Calu3 (cell line): ENCODE measurements at places on chromosomes 4 and X. TPM values are rescaled to one million over a fixed set of nuclear protein-coding genes. Genes with fewer than 3 reads are reported as not detected.

HTN1 gene
- total RNA-seq = not detected in 2 replicates

SYP gene
- 1.9 and 2.7 TPM in 2 replicates for total RNA-seq

TMEM187 gene
- total RNA-seq = 9.4 and 9.9 TPM in 2 replicates

DNA sequence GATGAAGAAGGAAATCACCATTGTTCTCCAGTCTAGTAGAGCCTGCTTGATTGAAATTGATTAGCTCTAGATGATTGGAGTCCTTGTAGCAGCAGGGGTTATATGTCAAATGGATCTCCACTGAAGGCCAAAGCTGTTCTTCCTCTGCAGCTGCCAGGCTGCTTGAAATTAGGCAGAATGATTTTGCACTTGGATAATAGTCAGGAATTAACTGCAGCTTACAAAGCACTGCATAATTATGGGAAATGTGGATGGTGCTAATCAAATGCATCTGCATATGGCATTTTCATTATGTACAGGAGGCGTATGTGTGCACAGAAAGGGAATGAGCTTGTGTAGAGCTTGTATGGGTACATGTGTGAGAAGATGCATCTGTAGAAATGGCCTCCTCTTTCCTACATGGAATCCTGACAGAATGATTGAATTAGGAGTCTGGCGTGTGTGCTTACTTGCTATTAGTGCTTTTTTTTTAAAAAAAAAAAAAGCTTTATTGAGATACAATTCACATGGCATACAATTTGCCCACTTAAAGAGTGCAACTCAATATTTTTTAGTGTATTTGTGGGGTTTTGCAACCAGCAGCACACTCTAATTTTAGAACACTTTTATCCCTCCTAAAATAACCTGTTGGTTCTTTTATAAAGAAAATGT, 65.9 kb downstream of the TMEM131L start:
- no peak for DNase-seq

DNA sequence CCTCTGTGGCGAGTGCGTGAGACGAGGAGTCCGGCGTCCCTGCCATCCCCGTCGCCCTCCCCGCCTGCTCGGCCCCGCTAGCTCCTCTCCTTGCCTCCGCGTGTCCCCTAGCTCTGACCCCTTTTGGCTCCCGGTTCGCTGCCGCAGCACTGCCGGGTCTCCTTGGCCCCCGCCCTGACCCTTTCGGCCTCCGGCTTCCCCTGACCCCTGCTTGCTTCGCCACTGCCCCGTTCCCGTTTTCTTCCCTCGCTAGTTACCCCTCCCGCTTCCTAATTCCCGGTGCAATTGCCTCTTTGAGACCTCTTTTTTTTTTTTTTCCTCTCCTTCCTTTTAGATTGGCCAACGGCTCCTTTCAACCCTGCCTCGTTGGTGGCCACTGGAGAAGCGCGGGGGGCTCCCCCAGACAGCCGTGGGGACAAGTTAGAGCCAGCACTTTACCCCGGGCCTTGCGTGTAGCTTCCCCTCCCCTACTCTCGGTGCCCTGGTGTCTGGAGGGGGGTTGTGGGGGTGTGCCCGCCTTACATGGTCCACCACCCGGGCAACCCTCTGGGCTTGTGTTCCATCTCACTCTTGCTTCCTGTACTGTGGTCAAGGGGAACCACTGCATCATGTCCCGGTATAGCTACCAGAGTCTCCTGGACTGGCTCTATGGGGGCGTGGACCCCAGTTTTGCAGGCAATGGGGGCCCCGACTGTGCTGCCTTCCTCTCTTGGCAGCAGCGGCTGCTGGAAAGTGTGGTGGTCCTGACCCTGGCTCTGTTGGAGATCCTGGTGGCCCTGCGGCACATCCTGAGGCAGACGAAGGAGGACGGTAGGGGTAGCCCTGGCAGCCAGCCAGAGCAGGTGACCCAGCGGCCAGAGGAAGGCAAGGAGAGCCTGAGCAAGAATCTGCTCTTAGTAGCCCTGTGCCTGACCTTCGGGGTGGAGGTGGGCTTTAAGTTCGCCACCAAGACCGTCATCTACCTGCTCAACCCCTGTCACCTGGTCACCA, 548 bp downstream of the TMEM164 start:
- DNase-seq = peak; percentile 26

GRCh38 chr4:145148980-145149379, 31.4 kb downstream of the OTUD4 start:
- DNase-seq = no peak

GRCh38 chrX:102720237-102721168, at the start of gene GPRASP3:
TSS of gene GPRASP3 (plus strand) at chrX:102720743. CDS start at chrX:102748996, 28,253 bp downstream.
- peak; percentile 80 for DNase-seq

GRCh38 chrX:46965125-46965758, 53.0 kb downstream of the JADE3 start:
- no peak for DNase-seq

DNA sequence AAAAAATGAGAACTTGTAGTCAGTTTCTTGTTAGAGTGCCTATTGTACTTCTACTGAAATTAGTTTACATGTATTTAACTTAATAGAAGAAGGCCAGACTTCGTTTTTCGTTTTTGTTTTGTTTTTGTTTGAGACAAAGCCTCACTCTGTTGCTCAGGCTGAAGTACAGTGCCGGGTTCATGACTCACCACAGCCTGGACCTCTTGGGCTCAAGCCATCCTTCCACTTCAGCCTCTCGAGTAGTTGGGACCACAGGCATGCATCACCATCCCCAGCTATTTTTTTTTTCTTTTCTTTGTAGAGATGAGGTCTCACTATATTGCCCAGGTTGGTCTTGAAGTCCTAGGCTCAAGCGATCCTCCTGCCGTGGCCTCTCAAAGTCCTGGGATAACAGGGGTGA, 793.9 kb downstream of the ADGRL3 start:
- no peak for DNase-seq

GRCh38 chr4:76442807-76443206, 7.8 kb downstream of the SHROOM3 start:
- DNase-seq = no peak
